Activated CD8-positive, alpha-beta memory T cell treated with anti-CD3 and anti-CD28 coated beads for 1 hour (primary cell): ENCODE measurements at places on chromosomes 12 and 14.

GRCh38 chr14:101963052-101963451 lies 1.3 kb upstream of the DYNC1H1 start:
- DNase-seq: no peak

- no peak for DNase-seq
Measured at GRCh38 chr14:76320486-76320885, 55.5 kb upstream of the ESRRB start.

- DNase-seq: no peak
Measured at GRCh38 chr12:26878661-26879119, 45.7 kb upstream of the ITPR2 start.

DNA sequence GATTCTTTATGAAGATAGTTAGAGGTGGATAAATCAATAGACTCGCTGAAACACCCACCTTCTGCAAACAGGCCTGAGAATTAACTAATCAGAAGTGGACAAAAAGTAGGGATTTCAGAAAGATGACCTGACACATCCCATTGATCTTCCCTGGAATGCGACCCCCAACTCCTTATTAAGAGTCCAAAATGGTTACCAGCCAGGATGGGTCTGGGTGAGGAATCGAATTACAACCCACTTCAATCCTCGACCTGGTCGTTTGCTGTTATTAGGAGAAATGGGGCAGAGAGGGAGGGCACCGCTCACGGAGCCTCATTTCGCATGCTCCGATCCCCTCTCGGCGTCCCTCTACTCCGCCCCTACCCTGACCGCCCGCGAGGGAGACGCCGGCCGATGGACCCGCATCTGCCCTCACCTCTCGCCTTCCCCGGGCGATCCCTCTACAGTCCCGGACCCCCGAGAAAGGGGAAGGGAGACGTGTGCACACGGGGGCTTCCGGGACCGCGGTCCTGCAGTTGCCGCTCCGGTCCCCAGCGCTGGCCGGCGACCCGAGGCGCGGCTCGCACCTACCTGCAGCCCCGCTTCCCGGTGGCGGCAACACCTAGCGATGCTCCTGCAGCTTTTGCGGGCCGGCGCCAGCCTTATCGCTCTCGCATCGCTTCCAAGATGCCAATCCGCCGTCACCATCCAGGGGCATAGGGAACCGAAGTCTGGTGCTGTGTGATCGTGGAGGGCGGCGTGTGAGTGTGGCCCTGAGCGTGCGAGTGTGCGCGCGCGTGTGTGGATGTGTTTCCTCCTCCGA lies 69.3 kb upstream of the USP15 start:
- DNase-seq: no peak

- no peak for DNase-seq
Measured at GRCh38 chr12:74021937-74022336, 515.7 kb upstream of the ATXN7L3B start.
